ENCODE measurements at places on chromosomes 5 and 9.

DNA sequence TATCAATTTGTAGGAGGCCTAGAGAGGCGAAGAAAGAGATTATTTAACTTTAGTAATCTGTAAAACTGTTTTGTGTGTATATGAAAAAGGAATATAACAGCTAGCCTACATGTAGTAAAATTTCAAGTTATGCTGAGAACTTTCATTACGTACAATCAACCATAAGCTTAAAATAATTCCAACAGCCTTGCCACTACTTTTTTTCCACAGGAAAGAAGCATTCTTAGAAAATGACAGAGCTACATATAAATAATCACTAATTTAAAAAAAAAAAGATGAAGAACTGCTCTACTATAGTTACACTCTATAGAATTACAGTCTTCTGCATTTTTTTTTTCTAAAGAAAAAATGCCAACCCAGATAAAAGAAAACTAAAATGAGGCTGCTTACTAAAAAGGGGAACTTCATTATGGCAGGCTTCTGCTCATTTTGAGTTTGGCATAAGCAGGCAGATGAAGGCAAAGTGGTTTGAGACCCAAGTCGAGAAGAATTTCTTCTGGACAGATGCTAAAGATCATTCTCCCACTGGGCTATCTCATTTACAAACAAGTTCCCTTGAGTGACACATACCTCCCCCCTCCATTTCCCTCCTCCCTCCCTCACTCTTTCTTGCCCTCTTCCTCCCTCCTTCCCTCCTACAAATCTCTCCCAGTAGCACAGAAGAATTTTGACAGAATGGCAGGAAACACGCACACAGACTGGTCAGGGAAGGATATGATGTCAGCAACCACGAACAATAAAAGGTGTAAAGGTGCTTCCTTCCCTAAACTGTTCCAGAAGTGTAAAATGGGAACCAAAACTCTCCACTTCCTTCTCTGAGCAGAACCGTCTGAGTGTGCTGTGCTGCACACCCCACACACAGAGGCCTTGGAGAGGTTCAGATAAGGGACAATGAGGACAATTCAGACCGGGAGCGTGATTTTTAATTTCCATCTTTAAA lies 56.1 kb downstream of the MEF2C start:
- DNase-seq, result peak; percentile 93

- DNase-seq, result no peak
These were observed 36.5 kb downstream of the ADAMTS2 start for GRCh38 chr5:179308563-179309382.

DNA sequence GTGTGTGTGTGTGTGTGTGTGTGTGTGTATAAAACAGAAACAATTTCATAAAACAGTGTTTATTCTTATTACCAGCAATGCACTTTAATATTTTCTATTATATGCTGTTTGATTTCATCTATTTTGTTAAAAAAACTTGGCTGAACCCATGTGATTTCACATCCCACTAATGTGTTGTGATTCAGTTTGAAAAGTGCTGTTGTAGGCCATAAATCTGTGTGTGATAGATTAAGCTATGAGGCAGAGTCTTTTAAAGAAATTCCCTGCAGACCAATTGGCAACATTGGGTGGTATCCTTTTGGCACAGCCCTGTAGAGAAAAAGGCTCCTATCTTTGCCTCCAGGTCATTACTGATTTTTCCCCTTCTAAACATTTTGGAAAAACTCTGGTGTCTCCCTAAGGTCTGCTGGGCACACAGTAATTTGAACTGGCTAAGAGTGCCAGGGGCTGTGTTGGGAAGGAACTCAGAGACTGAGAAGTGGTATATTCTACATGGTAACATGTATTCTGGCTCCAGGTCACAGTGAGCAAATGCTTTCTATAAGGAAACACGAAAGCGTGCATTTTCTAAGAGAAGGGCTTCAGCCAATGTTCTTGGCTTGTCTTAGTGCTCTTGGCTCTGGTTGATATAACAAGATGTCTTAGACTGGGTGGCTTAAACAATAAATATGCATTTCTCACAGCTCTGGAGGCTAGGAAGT lies 4.5 kb downstream of the CAMK4 start:
- no peak for DNase-seq

- DNase-seq, result no peak
These were observed 31.5 kb downstream of the PAX5 start for GRCh38 chr9:37002413-37003217.

- DNase-seq, result no peak
These were observed 114.6 kb upstream of the LRRTM2 start for GRCh38 chr5:138989720-138990119.

DNA sequence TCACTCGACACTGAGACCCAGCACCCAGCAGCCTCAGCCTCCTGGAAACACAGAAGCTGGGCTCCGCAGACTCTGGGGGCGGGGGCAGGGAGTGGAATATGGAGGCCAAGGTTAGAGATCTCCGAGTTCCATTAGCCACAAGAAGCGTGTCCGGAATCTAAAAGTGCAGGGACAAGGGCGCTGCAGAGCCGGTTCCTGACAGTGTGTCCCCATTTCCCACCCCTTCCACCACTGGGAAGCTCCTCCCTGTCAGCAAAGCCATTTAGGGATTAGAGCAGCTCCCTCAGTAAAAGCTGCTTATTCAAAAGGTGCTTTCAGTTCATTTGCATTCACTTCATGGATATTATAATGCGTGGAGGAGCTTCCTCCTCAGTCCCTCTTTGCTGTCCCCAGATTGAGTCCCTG lies 74.1 kb upstream of the HSPA9 start:
- DNase-seq, result no peak
